PC-3 (cell line): ENCODE measurements at places on chromosomes 1 and 21. TPM values are rescaled to one million over a fixed set of nuclear protein-coding genes. Genes with fewer than 3 reads are reported as not detected.

Gene DYNLT4
- total RNA-seq = 2.0 and 3.4 TPM in 2 replicates

Gene RAB7B
- not detected in 2 replicates for total RNA-seq

Gene TSTD1
- 10.2 and 16.5 TPM in 2 replicates for total RNA-seq

Gene APP
- total RNA-seq = 266 and 329 TPM in 2 replicates

Gene CFAP410
- total RNA-seq = 16.1 and 18.4 TPM in 2 replicates

DNA sequence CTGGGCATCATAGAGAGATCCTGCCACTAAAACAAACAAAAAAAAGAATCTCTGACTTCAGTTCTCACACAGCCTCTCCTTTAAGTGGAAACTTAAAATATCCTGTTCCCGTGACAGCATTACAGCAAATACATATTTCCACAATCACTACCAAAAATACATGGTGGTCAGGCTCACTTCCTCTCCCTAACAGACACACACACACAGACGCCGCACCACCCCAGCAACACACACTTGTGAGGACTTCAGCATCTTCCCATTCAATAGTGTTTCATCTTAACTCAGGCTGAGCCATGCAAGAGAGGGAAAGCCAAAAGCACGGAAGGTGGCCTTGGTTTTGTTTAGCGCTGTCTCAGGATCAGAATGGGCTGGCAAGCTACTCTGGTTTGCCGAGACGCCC is 21.9 kb downstream of the KIAA1614 start:
- H3K36me3 ChIP-seq = no peaks in the 10 kb centered on the region
- no peak for DNase-seq

DNA sequence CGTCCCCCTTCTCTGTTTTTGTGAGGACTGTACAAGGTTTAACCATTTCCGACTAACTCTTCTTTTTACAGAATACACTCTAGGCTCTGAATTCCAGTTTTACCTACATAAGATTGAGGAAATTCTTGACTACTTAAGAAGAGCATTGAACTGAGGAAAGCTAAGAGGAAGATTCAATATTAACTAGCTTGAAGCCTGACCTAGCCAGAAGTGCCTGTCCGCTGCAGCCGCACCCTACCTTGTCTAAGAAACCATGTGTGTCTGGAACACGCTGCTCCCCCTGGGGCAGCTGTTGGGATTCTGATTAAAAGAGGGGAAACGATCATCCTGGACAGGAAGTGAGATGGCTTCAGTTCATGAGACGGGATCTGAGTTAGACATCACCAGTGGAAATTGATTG is 28.9 kb downstream of the CA6 start:
- H3K36me3 ChIP-seq = no peaks in the 10 kb centered on the region
- H3K27ac ChIP-seq = no peak overlapping the region
- no peak for DNase-seq
- no peak overlapping the region for H3K4me3 ChIP-seq
- H3K4me1 ChIP-seq = peaks cover 5% of the 10 kb centered on the region; the same call in 1 of the 2 replicates

DNA sequence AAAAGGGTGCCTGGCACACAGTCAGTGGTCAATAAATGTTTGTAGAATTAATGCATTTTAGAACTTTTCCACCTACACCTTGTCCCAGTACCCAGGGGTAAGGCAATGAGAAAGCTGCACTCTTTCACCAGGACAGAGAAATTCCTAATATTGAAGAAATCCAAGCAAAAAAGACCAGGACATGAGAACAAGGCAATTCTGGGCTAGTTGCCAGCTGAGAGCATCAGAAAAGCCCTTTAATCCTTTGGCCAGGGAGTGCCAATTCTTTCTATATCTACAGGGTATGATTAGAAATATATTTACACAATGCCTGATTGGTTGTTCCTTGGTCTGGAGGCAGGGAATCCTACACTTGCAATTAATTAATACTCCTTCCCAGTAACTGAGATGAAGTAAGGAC is 492.4 kb upstream of the NFIA start:
- no peak overlapping the region for H3K27ac ChIP-seq
- no peaks in the 10 kb centered on the region for H3K4me1 ChIP-seq
- no peaks in the 10 kb centered on the region for H3K27me3 ChIP-seq
- H3K36me3 ChIP-seq = peaks cover 7% of the 10 kb centered on the region; the same call in 1 of the 2 replicates

- no peaks in the 10 kb centered on the region for H3K27me3 ChIP-seq
- no peak overlapping the region for H3K4me3 ChIP-seq
- H3K4me1 ChIP-seq = no peaks in the 10 kb centered on the region
- no peak for DNase-seq
These were observed 30.5 kb downstream of the CAMTA1 start for GRCh38 chr1:6815726-6816125.

GRCh38 chr21:45448810-45449657 is 44.1 kb downstream of the COL18A1 start:
- DNase-seq = no peak
- no peaks in the 10 kb centered on the region for H3K4me1 ChIP-seq
- no peak overlapping the region for H3K27ac ChIP-seq

DNA sequence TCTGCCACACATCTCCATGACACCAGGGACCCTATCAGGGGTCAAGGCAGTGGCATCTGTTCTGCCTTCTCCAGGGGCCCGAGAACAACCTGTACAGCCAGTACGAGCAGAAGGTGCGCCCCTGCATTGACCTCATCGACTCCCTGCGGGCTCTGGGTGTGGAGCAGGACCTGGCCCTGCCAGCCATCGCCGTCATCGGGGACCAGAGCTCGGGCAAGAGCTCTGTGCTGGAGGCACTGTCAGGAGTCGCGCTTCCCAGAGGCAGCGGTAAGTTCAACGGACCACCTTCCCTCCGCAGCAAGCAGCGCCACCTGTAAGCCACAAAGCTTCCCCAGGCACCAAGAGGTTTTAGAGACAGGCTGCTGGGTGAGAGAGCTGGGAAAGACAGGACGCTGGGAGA is 15.9 kb downstream of the MX2 start:
- H3K4me1 ChIP-seq = no peaks in the 10 kb centered on the region
- H3K36me3 ChIP-seq = no peaks in the 10 kb centered on the region
- no peaks in the 10 kb centered on the region for H3K27me3 ChIP-seq
- no peak overlapping the region for H3K27ac ChIP-seq

GRCh38 chr1:23150742-23151141 is 17.9 kb downstream of the LUZP1 start:
- DNase-seq = no peak
- H3K4me1 ChIP-seq = peaks cover 5% of the 10 kb centered on the region
- H3K27ac ChIP-seq = no peak overlapping the region
- no peaks in the 10 kb centered on the region for H3K36me3 ChIP-seq
- H3K4me3 ChIP-seq = no peak overlapping the region

DNA sequence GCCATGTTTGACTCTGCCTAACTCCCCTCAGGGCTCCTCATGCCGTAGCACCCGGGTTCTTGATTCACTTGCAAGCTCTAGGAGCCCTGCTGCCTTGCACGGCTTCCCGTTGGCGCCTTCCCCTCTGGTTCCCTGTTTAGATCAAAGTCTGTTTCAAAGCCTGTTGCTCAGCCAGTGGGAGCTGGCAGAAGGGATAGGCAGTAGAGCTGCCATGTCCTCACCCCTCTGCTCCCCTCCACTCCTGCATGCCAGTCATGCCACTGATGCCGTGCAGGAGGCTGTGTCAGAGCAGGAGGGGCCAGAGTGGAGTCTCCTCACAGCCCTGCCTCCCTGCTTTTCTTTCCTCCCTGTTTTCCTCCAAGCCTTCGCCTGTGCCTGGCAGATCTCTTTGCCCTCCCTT is 26.5 kb downstream of the HMGCS2 start:
- no peak overlapping the region for H3K4me3 ChIP-seq
- no peak overlapping the region for H3K27ac ChIP-seq
- H3K4me1 ChIP-seq = no peaks in the 10 kb centered on the region
- no peaks in the 10 kb centered on the region; the same call in none of the 2 replicates for H3K36me3 ChIP-seq
- no peaks in the 10 kb centered on the region for H3K27me3 ChIP-seq

DNA sequence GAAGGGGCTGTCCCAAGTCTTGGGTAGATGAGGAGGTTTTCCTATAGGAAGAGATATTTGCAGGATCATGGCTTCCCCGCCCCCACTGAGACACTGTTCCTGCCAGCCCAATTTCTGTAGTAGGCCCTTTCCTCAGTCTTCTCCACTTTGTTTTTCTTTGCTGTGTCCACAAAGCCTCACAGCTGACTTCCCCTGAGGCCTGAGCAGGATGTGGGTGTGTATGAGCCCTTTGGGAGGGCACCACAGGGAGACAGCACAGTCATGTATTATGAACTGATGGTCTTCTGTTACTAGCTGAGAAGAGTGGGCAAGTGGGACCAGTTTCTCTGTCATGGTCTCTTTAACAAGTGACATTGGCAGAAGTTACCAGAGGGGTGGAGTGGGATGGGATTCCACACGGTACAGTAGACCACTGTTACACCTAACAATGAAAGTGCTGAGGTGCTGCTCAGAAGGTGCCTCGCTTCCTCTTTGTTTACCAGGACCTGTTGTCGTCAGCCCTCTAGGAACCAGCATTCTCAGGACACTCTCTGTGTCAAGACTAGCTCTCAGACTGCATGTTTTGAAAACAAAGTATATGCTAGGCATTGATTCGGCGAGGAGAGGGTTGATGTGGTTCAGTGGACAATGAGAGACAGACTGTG is 253.8 kb upstream of the HOOK1 start:
- H3K27me3 ChIP-seq = no peaks in the 10 kb centered on the region
- no peaks in the 10 kb centered on the region for H3K4me1 ChIP-seq
- no peak overlapping the region for H3K4me3 ChIP-seq
- no peak overlapping the region for H3K27ac ChIP-seq
- no peaks in the 10 kb centered on the region; the same call in 1 of the 2 replicates for H3K36me3 ChIP-seq
- DNase-seq = no peak

DNA sequence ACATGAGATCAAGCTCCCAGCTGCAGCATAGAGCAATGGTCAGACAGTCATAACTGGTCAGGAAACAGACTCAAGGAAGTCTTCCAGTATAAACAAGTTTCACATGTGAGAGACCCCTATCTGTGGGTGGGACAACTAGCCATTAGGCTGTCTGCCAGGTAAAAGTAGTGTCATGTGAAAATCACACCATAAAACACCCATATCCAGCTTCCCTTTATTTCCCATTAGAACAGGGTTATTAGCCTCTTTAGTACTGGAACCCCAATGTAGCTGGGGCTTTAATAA is 426.7 kb downstream of the KCNT2 start:
- no peak overlapping the region for H3K4me3 ChIP-seq
- DNase-seq = no peak
- peak overlapping the region; percentile 71 for H3K27ac ChIP-seq
- no peaks in the 10 kb centered on the region for H3K27me3 ChIP-seq
- no peaks in the 10 kb centered on the region for H3K36me3 ChIP-seq

DNA sequence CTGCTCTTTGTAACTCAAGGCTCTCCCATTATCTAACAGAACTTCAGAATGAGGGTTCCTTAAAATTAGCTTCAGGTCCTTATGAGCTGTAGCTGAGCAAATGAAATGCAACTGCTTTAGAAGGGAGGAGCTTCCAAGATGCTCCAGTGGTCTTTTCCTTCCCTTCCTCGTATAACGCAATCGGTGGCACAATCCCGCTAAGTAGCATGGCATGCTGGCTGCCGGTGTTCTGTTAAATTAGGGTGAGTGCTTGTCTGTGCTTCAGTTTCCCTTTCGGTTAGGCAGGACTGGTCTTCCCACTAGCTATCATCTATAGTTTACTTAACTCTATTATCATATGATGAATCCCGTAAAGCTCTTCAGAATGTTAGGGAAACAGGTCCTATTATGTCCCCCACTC is 917 bp downstream of the KIAA0040 start:
- no peaks in the 10 kb centered on the region for H3K36me3 ChIP-seq
- H3K4me1 ChIP-seq = peaks cover 43% of the 10 kb centered on the region
- H3K27me3 ChIP-seq = no peaks in the 10 kb centered on the region
- peak overlapping the region; percentile 94; the same call in 1 of the 2 replicates for H3K27ac ChIP-seq

- no peaks in the 10 kb centered on the region for H3K27me3 ChIP-seq
- H3K36me3 ChIP-seq = no peaks in the 10 kb centered on the region
- H3K27ac ChIP-seq = no peak overlapping the region
- DNase-seq = no peak
- H3K4me3 ChIP-seq = no peak overlapping the region
- no peaks in the 10 kb centered on the region for H3K4me1 ChIP-seq
These were observed 15.2 kb upstream of the FAM76A start for GRCh38 chr1:27710574-27710973.

- H3K4me1 ChIP-seq = no peaks in the 10 kb centered on the region
- no peak overlapping the region for H3K27ac ChIP-seq
- DNase-seq = no peak
- H3K27me3 ChIP-seq = peaks cover 87% of the 10 kb centered on the region
These were observed 186.0 kb downstream of the LEPR start for GRCh38 chr1:65606426-65606825.

- H3K27ac ChIP-seq = no peak overlapping the region
- H3K36me3 ChIP-seq = no peaks in the 10 kb centered on the region
- no peak for DNase-seq
- no peaks in the 10 kb centered on the region for H3K4me1 ChIP-seq
These were observed 543.0 kb upstream of the DAB1 start for GRCh38 chr1:57966751-57967406.

DNA sequence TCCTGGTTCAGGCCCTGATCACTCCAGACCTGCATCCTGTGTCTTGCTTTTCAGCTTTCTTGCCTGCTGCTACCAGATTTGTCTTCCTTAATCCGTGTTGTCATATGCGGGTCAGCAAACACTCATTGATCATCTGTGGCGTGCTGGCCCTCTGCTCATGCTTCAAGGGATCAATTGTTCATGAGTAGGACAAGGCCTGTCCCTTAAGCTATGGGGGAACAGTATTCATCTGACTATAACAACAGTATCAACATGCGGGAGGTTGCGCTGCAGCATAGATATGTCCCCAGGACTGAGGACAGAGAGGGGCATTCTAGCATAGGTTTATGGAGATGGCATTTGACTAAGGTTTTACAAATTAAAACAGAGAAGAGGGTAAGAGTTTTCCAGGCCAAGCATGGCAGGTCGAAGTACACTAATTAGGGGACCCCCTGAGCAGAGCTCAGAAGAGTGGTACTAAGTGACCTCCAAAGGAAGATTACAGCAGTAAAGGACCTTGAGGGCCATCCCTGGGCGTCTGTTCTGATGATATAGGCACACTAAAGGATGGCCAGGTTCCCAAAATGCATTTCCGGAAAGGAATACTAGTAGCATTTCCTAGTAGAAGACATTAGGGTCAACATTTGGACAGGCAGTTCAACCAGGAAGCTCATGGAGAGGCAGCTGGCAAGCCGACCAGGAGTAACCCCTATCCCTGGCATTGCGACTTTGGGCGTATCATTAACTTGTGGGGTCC is 811 bp upstream of the ZNF672 start:
- peak overlapping the region; percentile 77 for H3K4me3 ChIP-seq
- no peak for DNase-seq
- no peaks in the 10 kb centered on the region for H3K27me3 ChIP-seq

- peaks cover 12% of the 10 kb centered on the region for H3K27me3 ChIP-seq
- no peak overlapping the region for H3K27ac ChIP-seq
- peak overlapping the region; percentile 82 for H3K4me3 ChIP-seq
- H3K36me3 ChIP-seq = no peaks in the 10 kb centered on the region
- DNase-seq = peak; percentile 44
These were observed 1.0 kb downstream of the RNF220 start for GRCh38 chr1:44405798-44406736.

DNA sequence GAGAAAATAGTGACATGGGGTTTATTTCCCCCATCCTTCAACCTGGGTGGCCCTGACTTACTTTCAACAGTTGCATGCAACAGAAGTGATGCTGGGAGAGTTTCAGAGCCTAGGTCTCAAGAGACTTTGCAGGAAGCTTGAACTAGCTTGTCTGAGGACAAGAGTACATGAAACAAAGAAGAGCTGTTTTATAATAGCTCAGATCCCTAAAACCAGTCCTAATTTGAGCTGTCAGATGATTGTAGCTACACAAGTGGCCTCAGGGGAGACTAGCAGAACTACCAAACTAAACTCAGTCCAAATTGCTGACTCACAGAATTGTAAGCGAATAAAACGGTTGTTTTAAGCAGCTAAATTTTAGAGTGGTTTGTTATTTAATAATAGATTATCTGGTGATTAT is 17.1 kb downstream of the RC3H1 start:
- H3K27me3 ChIP-seq = no peaks in the 10 kb centered on the region
- H3K4me1 ChIP-seq = peaks cover 4% of the 10 kb centered on the region; the same call in 1 of the 2 replicates
- no peak for DNase-seq
- H3K36me3 ChIP-seq = no peaks in the 10 kb centered on the region
- no peak overlapping the region for H3K27ac ChIP-seq
